NCI-H2107 (cell line): ENCODE measurements at places on chromosomes 5 and 9.

DNA sequence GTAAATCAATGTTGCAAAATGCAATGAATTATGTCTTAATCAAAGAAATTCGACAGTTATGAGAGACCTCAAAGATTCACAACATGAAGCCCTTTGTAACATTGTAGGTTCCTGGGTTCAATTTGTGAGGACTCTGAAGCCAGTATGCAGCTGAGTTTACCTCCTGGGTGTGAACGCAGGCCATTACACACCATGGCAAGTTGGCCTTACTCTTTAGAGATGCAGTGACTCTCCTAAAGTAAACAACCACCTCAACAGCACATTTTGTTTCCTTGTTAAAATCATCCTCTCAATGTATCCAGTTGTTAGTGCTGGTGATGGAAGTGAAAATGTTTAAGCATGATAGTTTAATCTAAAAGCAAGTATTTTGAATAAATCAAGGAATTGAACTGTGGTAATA, 73.8 kb downstream of the JAKMIP2 start:
- no peak for DNase-seq

- no peak for DNase-seq
Observed at GRCh38 chr5:73445665-73446630, 2.6 kb downstream of the FOXD1 start.

- no peak for DNase-seq
Observed at GRCh38 chr5:72451741-72452505, 55.3 kb downstream of the ZNF366 start.

DNA sequence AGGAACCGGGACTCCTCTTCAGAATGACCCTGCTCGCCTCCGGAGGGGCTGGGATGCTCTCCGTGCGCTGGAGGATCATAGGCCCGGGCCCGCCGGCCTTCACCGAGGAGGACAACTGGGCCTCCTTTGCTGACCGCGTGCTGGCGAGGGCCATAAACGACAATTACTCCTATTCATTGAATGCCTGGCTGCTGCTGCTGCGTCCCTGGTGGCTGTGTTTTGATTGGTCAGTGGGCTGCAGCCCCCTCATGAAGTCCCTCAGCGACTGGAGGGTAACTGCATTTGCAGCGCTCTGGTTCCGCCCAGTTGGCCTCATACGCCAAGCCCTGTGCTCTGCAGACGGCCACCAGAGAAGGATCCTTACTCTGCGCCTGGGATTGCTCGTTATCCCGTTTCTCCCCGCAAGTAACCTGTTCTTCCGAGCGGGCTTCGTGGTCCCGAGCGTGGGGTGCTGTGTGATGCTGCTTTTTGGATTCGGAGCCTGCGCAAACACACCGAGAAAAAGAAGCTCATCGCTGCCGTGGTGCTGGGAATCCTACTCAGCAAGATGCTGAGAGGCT, 16.6 kb downstream of the OR2V1 start:
- DNase-seq: no peak

DNA sequence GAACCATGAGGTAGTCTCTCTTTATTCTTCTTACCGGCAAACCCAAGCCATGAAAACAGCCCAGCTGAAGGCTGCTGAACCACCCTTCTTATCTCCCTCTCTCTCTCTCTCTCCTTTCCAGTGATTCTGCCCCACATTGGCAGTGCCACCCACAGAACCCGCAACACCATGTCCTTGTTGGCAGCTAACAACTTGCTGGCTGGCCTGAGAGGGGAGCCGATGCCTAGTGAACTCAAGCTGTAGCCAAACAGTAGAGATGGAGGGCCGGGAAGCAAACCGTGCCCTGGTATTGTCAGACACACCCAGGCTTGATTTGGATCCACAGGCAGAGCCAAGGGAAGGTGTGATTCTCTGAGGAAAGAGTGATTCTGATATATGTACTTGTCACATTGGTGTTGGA, 14.0 kb downstream of the GRHPR start:
- no peak for DNase-seq

DNA sequence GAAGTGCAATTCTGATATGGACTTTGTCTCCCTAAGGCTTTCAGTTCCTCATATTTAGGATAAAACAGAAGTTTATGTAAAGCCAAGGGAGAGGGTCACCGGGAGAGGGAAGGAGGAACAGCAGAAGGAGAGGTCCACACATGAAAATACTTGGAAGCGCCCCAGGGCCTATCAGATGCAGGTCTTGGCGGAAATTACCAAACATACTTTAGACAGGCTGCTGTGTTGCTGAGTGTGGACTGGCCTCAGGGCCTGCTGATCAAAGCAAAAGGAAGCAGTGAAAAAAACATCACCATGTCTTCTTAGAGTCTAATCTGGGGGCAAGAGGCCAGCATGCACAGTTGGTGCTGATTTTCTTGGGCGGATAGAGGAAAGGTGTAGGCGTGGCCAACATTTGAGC, 14.1 kb upstream of the NTRK2 start:
- DNase-seq: no peak

- no peak for DNase-seq
Observed at GRCh38 chr5:57816108-57816507, 333.5 kb upstream of the ACTBL2 start.

- DNase-seq: no peak
Observed at GRCh38 chr5:111153945-111154344, 61.8 kb downstream of the WDR36 start.

DNA sequence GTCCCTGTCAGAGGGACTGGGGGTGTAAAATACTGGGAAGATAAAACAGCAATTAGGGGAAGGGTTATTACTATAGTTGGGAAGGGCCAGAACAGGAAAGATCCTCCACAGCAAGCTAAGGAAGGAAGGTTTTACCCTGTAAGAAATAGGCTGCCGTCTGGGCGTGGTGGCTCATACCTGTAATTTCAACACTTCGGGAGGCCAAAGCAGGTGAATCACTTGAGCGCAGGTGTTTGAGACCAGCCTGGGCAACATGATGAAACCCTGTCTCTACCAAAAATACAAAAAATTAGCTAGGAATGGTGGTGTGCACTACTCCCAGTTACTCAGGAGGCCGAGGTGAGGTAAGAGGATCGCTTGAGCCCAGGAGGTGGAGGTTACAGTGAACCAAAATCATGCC, 165.1 kb upstream of the TLX3 start:
- no peak for DNase-seq
